ENCODE measurements at places on chromosomes 11 and 22. TPM values are rescaled to one million over a fixed set of nuclear protein-coding genes. Genes with fewer than 3 reads are reported as not detected.

UPK3A gene
- total RNA-seq, result not detected

CHRM1 gene
- not detected for total RNA-seq

OR8D1 gene
- not detected for total RNA-seq

TMPRSS4 gene
- not detected for total RNA-seq

DCHS1 gene
- total RNA-seq, result 0.14 TPM

GRCh38 chr11:130600616-130601015 lies 152.2 kb downstream of the ADAMTS15 start:
- no peak for DNase-seq

DNA sequence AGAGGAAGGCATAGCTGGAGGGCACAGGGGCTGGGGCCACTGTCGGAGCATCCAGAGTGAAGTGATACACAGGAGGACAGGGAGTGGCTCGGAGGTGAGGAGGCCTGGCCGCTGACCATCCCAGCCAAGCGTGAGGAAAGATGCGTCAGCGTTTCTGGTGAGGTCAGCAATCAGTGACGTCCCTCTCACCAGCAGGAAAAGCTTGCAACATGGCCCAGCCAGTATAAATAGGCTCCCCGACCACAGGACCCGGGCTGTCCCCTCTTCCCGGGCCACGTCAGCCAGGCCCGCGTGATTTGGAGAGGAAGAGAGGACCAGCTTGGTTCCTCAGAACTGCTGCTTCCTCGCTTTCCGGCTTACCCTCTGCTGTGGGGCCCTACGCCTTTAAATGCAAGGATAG lies 4.2 kb upstream of the OSM start:
- no peak for DNase-seq

GRCh38 chr11:36774603-36775002 lies 176.6 kb upstream of the RAG2 start:
- DNase-seq, result no peak

DNA sequence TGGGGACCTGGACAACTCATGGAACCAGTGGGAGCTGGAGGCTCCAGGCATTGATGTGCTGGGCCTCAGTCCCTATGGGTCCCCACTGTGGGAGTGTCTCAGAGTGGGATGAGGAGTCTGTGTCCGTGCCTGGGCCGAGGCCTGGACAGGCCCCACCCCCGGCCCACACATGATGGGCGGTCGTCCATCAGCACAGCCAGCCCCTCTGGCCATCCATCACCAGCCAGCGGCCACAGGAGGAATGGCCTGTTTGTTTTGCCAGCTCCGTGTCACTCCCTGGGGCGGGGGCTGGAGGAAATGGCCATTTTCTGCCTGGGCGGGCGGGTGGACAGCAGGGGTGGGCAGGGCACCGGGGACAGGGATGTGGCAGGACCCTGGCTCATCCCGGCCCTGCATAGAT lies 13.0 kb upstream of the TBX1 start:
- DNase-seq, result no peak

GRCh38 chr11:46308631-46309419 lies 31.4 kb downstream of the CREB3L1 start:
- peak; percentile 40 for DNase-seq

GRCh38 chr11:5257296-5257695 lies 2.7 kb upstream of the HBG2 start:
- no peak for DNase-seq

GRCh38 chr11:65425105-65425970 lies 2.7 kb downstream of the NEAT1 start:
- peak; percentile 77 for DNase-seq

- DNase-seq, result no peak
Observed at GRCh38 chr11:114219559-114220349, 76.4 kb upstream of the NNMT start.

DNA sequence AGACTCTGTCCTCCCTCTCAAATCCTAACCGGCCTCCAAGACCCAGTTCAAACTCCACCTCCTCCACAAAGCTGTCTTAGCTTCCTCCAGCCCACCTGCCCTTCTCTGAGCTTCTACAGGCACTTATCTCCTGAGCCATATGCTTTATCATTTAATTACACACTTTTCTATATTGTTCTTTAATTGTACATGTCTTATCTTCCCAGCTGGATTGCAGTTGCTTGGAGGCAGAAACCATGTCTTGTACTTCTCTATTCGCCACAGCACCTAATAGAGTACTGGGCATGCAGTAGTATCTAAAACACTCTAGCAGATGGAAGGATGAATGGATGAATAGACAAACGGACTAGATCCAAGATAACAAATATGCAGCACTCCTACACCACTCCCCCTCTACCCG lies 11.3 kb downstream of the TRIM29 start:
- DNase-seq, result no peak

All from NCI-H460 (cell line).